ENCODE measurements at places on chromosomes 13 and 19.

DNA sequence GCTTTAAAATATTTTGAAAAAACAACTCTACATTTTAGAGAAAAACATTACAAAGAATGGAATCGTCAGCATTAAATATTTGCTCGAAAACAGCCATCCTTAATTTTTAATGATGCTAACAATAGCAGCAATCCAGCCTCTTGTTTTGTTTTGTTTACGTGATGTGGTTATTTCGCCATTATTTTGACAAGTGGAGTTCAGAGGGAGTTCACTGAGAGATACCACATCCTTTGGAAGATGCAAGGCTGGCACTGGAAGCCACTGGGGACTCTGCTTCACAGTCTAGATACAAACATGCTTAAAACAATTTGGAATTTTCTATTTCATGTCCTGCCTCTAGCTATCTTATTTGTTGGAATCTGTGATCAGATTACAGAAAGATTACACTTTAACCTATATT is 556.3 kb downstream of the PCDH17 start:
- no peak for DNase-seq

DNA sequence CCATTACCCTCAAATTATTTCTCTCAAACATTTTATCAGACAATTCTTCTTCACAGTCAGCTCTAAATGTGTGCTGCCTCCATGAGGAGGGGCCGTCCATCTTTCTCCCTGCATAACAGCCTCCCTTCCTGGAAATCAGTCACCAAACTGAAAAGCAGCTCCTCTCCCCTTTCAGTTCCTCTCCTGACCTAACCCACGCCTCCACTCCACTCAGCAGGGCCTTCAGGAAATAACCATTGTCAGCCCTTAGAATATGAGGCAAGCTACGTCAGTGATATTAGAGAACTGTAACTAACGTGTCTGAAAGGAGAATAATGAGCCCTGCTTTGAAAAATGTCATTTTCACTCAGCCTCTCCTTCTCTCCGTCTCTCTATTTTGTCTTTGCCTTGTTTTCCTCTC is 116.2 kb downstream of the OLFM4 start:
- DNase-seq = no peak

- DNase-seq = no peak
Observed at GRCh38 chr19:38392707-38393308, 4.3 kb downstream of the SPRED3 start.

GRCh38 chr13:95756072-95756471 is 79.1 kb downstream of the DNAJC3 start:
- no peak for DNase-seq

DNA sequence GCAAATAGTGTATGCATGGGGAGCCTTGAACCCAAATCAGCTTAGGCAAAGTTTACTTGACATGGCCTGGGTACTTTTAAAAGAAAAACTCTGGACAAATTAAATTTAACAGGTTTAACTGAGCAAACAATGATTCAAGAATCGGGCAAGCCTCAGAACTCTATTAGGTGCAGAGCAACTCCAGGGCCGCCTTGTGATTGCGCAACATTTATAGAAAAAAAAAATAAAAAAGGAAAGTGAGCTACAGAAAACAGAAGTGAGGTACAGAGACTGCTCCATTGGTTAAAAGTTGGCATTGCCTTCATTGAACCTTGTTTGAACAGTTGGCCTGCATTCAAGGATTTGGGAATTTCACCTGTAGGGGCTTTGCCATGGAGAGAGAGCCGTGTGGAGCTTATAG is 421.0 kb upstream of the TSHZ3 start:
- DNase-seq = no peak

DNA sequence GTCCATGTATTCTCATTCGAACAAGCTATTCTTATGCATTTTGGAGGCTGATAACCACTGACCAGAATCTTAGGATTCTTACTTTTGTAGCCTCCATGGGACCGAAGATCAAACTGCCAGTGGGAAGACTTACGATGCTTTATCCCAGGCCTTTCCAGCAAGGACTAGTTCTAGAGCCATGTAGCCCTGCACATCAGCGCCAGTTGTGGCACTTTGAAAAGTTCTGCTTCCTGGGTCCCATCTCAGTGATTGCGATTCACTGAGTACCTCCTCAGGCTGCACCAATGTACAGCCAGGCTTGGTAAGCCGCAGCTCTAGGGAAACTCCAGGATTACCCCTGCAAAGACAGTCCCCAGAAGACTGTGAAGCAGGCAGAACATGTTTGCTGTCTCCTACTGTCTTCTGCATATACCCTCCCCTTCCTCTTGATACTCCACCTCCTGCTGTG is 18.9 kb upstream of the ENOX1 start:
- DNase-seq = no peak

DNA sequence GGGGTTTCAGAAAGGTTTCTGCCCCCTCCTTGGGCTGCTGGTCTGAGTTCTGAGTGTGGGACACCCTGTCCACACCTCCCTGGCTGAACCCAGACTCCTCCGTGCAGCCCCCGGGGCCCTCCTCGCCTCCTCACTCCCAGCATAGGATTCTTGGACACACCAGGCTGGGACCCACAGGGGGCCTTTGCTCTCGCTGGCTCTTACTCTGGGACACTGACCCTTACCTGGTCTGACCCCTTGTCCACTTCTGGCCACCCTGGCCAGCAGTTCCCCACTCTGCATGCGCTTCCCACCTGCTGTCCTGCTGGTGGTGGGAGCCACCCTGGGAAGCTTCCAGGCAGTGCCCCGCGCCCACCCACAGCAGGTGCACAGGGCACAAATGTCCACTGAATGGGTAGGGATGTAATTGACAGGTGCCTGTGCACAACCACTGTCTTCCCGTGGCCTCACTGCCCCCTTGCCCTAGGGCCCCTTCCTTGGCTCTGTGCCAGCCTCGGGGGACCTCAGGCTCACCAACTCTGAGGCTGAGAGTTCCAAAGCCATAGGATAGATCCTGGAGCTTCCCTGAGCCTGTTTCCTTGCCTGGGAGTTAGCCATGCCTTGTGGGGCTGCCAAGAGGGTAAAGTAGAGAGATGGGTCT is 7.0 kb upstream of the SLC25A42 start:
- no peak for DNase-seq

GRCh38 chr13:33489563-33489962 is 204.0 kb upstream of the STARD13 start:
- DNase-seq = no peak

DNA sequence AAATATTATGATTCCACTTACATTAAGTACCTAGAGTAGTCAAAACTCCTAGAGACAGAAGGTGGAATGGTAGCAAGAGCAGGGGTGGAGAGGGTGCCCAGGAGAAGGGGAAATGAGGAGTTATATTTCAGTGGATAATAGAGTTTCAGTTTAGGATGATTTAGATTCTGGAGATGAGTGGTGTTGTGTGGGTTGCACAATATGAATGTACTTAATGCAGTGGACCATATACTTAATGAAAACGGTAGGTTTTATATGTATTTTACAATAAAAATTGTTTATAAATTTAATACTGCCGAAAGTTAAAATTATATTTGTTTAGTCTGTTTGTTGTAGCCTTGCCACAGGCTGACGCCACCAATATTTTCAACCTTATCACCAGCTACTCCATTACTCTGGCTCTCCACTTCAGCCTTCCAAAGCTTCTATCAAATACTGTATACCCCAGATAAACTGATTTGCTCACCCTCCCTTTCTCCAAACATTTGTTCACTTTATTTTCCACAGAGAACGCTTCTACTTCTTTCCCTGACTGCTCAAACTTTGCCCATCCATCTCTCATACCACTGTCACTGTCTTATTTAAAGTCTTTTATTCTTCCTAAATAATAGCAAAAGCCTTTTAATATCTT is 1.4 kb upstream of the RBM26 start:
- DNase-seq = no peak

GRCh38 chr19:28292822-28293500 is 920.0 kb downstream of the UQCRFS1 start:
- no peak for DNase-seq

- DNase-seq = no peak
Observed at GRCh38 chr19:5425260-5425659, 30.0 kb upstream of the ZNRF4 start.

DNA sequence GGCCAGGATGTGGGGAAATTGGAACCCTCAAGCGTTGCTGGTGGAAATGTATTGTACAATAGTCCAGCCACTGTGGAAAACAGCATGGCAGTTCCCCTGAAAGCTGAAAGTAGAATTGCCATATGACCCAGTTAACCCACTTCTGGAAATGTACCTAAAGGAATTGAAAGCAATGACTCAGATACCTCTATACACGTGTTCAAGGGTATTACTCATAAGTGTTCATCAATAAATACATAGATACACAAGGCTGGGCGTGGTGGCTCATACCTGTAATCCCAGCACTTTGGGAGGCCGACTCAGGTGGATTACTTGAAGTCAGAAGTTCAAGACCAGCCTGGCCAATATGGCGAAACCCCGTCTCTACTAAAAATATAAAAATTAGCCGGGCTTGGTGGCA is 71.9 kb upstream of the IRS2 start:
- DNase-seq = no peak

GRCh38 chr19:10517361-10517759 is at the start of gene S1PR5:
TSS of gene S1PR5 (minus strand) at chr19:10517447. CDS start at chr19:10515011, 2,436 bp downstream.
- no peak for DNase-seq

DNA sequence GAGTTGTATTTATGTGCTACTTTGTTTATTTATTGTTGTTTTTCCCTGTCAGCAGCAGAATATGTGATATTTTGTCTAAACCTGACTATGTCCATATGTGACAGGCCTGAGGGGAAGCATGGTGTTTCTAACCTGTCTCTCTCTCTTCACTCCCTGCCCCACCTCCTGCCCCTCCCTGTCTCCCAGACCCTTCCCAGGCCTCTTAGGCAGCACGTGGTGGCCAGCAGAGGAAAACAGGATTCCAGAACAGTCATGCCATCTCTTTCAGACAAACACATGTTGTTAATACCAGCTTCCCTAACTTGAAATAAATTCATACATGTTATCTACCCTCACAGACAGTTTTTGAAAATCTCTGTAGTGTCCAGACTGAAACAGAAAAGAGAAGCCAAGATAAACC is 31.0 kb upstream of the ATP11A start:
- no peak for DNase-seq

DNA sequence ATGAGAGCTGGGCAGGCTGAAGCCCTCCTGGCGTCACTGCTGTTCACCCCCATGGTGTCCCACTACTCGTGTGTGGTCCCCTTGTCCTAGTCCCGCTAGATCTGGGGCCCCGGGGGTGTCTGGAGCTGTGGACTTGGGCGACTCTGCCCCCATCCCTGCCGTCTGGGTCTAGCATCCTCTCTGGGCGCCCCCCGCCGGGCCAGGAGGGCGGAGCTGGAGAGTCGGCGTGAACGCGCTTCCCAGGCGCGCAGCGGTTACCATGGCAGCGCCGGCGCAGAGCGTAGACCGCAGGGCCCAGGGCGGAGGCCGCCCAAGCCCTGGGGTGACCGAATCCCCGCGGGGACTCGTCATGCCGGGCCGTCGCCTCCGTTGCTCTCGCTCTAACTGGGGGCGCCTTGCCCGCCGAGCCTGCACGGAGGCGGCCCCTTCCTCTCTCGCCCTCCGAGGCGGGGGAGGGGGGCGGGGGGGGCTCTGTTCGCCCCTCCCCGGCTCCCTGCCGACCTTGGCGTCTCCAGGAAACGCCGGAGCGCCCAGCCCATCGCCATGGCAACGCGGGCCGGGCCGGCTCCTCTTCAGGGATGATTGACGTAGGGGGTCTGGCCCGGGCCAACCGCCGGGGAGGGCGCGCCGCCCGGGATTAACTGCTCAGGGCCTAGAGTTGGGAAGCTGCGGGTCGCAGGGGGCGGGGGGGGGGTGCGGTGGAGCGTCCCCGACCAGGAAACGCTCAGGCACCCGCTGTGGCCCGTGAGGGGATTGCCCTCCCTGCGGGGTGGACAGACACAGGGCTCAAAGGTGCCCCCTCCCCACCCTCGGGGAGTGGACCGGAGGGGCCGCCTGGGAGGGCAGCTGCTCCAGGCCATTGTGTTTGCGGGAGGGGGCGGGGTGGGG is 8.9 kb downstream of the ISYNA1 start:
- no peak for DNase-seq

- DNase-seq = no peak
Observed at GRCh38 chr19:41218615-41219507, at the start of gene AXL. TSS of gene AXL (plus strand) at chr19:41219223. CDS start at chr19:41219393, 170 bp downstream.

GRCh38 chr19:14556662-14557188 is 15.1 kb downstream of the NDUFB7 start:
- no peak for DNase-seq

- no peak for DNase-seq
Observed at GRCh38 chr19:48441360-48442050, 4.3 kb upstream of the GRWD1 start.

DNA sequence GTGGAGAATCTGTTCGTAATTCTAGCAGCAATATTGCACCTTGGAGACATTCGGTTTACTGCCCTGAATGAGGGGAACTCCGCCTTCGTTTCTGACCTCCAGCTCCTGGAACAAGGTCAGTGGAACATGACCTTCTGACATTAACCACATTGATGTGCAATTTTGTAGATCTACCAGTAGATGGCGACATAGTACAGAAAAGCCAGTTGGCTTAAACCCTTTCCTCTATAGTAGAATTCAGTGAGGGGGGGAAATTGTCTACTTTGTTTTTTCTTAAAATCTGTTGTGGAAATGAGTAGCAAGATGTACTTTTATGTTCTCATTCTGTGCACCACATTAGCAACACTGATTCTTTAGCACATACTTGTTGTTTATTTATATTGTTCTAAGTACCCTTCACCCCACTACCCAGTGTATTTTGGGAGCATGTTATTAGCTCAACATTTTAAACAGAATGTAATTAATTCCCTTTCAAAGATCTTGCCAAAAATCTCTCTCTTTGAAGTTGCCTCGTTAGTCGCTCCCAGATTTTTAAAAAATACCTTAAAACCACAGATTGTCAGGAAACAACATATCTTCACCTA is 332.2 kb downstream of the MYO16 start:
- DNase-seq = no peak

DNA sequence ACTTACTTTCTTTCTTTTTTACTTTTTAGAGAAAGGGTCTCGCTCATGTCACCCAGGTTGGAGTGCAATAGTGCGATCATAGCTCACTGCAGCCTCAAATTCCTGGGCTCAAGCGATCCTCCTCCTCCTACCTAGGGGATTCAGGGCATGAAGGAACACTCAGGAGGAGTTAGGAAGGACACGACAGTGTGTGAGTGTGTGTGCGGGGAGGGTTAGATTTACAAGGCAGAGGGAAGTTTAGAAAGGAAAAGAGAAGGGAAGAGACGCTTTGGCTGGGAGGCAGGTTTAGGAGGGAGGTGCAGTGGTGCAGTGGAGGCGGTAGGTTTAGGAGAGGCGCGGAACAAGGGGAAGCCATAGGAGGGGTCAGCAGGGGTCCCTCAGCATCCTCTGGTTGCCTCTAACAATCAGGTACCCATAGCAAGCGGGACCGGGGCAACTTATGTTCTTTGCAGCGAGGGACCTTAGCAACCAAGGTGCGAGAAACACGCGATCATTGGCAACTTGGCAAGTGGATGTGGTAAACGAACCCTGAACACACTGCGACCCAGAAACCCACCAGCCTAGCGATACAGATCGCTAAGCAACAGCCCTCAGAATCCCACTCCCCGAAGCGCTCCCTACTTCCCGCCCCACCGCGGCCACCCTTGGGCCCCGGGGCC is 501 bp downstream of the SIRT2 start:
- DNase-seq = no peak

DNA sequence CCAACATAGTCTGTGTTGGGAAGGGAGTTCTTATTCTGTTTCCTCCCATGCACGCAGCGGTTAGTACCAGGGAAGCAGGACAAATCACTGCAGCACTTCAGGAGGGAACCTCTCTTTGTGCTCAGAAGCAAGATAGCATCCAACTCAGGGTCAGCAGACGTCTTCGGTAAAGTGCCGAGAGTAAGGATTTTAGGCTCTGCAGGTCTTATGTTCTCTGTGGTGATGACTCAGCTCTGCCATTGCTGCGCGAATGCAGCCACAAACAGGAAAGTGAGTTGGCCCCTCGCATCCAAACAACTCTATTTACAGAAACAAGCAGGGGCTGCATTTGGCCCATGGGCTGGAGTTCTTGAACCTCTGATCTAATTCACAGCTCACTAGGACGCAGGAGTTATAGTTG is 122.1 kb upstream of the SPATA13 start:
- no peak for DNase-seq

Data from cerebellar nuclear complex (tissue), 1 donor.